ENCODE measurements at places on chromosomes 4 and X.

DNA sequence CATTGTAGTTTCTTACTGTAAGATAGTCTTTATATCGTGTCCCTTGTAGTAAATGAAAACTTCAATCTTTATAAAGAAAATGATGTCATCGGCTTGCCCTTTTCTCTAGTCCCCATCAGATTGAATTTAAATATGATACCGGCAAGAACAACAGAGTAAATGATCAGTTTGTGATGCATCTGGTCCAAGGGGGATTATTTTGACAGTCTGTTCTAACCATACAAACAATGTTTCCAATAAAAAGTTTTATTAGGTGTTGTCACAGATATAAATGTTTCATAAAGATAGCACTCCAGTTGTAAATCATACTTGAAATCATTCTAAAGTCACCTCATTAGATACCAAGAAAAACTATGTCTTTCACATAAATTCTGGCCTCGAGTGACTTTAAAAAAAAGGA, 72.3 kb downstream of the SLC9A6 start:
- DNase-seq: no peak

GRCh38 chrX:76253432-76253831, 80.6 kb downstream of the PBDC1 start:
- no peak for DNase-seq

DNA sequence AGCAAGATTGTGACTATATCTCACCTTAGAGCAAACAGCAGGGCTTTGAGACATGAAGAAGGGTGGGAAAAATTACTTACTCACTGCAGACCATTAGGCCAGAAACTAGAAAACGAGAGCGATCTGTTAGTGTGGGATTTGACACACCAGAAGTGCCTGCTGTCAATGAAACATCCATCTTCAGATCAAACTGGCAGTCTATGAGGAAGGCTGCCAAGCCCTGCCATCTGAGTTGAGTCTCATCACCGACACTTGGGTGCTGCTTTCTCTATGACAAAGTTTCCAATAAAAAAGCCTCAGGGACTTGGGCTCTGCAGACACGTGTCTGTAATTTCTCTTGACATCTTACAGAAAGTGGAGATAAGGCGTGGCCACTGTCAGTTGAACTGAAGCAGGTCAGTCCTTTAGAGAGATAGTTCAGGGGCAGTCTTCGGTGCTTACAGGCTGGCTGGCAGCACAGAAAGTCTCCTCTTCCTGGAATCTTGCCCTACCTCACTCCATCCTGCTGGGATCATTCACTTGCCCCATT, 40.1 kb upstream of the LDB2 start:
- no peak for DNase-seq

DNA sequence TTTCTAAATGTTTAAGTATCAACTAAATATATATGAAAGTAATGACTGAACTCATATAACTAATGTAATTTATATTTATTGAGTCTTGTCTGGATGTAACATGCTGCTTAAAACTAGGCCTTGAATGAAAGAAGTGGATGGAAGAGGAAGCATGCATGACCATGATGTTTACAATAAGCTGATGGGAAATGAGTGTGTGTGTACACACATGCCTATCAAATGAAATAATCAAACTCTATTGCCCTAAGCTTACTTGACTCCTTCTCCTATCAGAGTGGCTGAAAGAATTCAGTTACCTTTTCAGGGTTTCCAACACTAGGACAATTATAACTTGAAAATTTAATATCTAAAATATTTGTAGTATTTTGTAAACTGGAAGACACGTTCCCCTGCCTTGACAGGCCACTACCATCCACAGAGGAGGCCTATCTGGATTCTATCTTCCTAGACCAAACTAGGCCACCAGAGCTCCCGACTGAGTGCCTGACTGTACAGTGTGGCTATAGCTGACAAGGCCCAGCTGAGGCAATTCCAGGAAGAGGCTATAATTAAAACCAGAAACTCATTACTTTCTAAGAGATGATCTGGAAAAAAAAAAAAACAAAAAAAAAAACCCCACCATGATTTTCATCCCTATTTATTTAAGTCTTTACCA, 7.6 kb downstream of the ARSJ start:
- no peak for DNase-seq

DNA sequence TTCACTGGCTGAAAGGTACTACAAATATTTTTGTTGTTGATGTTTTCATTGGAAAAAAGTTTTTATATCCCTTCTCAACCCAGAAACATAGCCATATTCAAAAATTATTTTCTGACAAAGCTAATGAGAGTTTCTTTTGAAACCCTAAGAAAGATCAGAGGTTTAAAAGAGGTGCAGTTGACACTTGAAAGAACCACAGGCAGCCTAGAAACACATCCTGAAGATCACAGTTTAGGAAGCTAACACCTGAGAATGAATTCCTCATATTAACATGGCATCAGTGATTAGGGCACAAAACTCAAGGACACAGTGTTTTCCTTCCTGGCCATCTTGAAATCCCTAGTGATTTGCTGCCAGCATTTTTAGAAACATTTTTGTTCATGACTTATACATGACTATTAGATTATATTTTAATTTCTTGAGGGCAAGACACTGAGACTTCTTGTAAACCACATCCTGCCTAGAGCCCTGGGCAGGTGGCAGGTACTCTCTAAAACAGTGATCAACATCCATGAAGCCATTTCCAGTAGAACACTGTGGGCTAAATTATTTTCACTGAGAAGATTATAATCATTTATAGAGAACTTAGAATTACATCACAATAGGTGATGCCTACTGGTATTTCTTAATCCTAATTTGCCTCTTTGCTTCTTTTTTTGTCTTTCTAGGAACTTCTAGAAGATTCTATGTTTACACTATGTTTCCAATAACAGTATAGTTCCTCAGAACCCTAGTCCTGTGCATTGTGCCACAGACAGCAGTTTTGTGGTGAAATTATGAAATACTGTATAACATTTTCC, 80.0 kb downstream of the ARSJ start:
- DNase-seq: no peak

- no peak for DNase-seq
Measured at GRCh38 chr4:78318126-78318525, 233.4 kb upstream of the ANXA3 start.

DNA sequence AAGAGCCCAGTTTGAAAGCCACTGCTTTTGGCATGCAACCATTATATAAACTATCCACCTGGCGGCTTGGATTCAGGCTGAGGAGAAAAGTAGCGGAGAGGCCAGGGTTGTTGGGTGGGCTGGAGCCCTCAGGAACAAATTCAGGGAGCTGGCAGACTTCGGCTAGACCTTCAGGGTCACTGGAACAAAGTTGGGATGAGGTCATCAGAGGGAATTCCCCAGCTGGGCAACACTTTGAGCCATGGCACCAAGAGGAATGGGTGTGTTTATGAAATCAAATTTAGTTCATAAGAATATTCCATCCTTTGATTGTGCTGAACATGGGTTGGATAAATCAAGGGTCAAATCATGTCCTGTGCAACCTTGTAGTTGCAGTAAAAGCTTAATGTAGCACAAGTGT, 22.0 kb downstream of the MTMR1 start:
- DNase-seq: no peak

GRCh38 chr4:38231626-38232025, 271.4 kb downstream of the PTTG2 start:
- DNase-seq: no peak

GRCh38 chrX:125439194-125439849, 119.7 kb downstream of the TEX13C start:
- DNase-seq: no peak

- no peak for DNase-seq
Measured at GRCh38 chr4:110492522-110492921, 16.6 kb downstream of the ENPEP start.

DNA sequence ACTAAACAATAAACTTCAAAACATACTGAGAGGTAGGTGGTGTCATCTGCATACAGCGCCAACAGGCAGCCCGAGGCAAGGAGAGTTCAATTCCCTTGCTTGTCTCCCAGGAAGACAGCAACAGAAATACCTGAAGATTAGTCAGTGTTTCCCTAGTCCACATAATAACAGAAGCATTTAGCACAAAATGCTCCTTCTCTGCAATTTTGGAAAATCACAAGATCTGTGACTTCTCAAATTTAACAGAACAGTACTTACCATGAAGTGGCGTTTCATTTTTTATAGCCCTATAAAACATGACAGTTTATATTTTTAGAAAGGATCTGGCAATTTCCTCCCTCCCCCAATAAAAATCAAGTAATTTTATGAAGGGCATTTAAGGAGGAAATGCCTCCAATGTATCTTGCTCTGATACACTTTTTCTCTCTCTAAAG, 67.1 kb upstream of the MYOZ2 start:
- DNase-seq: no peak

DNA sequence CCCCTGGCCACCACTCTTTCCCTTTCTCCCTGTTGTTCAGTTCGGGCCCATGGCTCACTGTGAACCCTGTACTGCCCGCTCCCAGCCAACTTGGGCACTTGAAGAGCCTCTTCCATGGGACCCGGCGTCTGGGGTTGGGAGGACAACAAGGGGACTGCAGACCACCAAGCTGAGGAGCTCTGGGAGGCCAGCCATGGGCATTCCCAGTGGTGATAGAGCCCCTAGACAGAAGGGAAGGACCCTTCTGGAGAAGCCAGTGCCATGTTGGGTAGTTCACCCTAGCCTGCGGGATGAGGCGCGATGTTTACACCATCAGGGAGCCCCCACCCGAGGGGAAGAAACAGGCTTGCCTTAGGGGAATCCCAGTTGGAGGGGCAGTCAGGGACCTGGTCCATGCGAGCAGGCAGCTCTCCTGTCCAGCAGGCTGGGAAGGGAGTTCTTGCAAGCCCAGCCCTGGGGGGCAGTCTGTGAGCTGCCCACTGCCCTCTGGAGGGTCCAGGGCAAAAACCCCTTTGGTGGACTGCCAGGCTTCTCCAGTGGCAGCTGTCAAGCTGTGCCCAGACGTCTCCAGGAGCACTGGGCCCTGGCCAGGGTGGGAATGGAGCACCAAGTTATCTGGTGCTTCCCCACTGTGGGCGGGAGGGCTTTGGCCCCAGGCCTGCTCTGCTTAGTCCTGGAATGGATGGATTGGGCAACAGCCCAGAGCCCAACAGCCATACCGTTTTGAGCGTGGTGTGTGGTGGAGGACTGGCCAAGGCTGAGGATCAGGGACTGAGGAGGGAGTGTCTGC, 23.7 kb upstream of the UBA1 start:
- peak; percentile 68 for DNase-seq

DNA sequence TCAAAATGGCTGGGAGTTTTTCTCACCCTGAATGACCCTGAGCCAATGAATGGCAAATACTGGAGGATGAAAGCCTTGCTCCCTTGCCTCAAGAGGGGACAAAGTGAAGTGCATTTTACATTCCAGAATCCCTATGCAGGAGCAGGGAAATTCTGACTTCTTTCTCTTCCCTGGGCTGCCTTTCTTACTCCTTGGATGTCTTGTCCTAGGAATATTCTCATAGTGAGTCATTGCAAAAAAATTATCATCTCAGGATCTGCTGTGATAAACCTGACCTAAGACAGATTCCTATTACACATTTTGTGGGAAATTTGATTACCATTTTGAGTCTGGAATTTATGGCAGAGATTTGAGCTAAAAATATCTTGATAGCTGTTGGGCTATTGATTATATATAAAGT, 199.9 kb downstream of the TMA16 start:
- DNase-seq: no peak

DNA sequence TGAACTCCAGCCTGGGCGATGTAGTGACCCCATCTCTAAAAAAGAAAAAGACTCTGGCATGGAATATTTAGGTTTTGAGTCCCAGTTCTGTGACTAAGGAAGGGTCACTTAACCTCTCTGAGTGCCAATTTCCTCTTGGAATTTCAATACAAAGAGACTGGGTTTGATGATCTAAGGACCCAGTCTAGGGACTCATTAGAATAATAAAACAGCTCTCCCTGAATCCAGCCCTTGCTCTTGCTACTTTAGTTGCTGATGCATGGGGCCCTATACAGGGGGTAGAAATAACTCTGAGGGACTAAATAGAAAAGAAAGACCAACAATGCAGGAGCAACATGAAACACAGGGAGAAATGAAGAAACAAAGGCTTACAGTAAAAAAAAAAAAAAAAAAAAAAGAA, 12.6 kb downstream of the C4orf54 start:
- DNase-seq: no peak

GRCh38 chr4:182289809-182290208, 46.6 kb downstream of the TENM3 start:
- no peak for DNase-seq

GRCh38 chr4:48275686-48276085, 6.0 kb upstream of the TEC start:
- no peak for DNase-seq

- no peak for DNase-seq
Measured at GRCh38 chr4:10175626-10176025, 59.0 kb upstream of the WDR1 start.

GRCh38 chr4:184387351-184387750, 87.0 kb downstream of the IRF2 start:
- DNase-seq: no peak

- DNase-seq: no peak
Measured at GRCh38 chr4:10951306-10951705, 266.7 kb upstream of the CLNK start.

- DNase-seq: no peak
Measured at GRCh38 chrX:19699151-19699550, 183.8 kb upstream of the MAP3K15 start.

DNA sequence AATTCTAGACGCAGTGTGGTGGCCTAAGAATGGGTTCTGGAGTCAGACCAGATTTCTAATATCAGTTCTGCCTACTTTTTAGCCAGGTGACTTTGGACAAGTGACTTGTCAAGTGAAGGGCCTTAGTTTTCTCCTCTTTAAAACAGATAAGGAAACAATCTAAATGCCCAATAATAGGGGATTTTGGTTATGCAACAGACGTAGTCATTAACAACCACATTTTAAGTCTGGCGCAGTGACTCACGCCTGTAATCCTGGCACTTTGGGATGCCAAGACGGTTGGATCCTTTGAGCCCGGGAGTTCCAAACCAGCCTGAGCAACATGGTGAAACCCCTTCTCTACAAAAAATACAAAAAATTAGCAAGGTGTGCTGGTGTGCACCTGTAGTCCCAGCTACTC, 2.1 kb upstream of the ZMYM3 start:
- DNase-seq: no peak

DNA sequence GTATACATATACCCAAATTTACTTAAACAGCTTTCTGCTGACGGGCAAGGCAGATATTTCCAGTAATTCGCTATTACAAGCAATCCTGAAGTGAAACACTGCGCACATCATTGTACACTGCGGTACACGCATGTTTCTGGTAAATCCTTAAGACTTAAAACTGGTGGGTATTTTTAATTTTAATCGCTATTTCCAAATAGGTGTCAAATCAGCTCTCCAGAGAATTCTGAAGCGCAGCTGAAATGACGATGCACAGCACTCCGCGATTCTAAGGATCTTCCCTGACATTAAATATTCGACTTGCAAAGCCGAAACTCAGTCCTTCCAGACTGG, 361 bp downstream of the TMEM128 start:
- DNase-seq: no peak
